A375 (cell line): ENCODE measurements at places on chromosomes 3 and 15. TPM values are rescaled to one million over a fixed set of nuclear protein-coding genes. Genes with fewer than 3 reads are reported as not detected.

The CEMIP gene
- total RNA-seq: 68.8 and 72.7 TPM in 2 replicates

The SPINK8 gene
- not detected in 2 replicates for total RNA-seq

The LMAN1L gene
- total RNA-seq: 0.16 and 0.64 TPM in 2 replicates

The BTLA gene
- not detected in 2 replicates for total RNA-seq

The AMIGO3 gene
- total RNA-seq: 4.3 and 4.4 TPM in 2 replicates
